Activated CD8-positive, alpha-beta memory T cell treated with anti-CD3 and anti-CD28 coated beads for 1 hour (primary cell): ENCODE measurements at places on chromosomes 12 and 14.

DNA sequence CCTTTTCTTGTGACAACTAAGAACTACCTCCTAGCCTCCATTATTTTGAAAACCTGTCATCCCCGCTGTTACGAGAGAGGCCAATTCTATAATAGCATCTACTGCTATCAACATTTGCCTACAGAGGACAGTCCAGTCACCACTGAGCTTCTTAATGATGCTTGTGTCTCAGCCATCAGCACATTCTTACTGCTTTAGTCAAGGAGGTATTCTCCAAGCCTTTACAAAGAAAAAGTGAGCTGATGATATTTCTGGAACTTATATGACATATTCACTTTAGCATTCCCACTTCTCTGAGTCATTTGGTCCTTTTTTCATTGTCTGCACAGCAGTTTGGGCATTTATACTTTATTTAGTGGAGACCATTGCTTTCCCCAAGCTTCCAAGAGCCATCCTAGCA lies 497.7 kb upstream of the RPL10L start:
- no peak for DNase-seq

GRCh38 chr12:123114304-123115083 lies 36.4 kb downstream of the PITPNM2 start:
- DNase-seq: no peak

GRCh38 chr12:65840793-65841670 lies 16.7 kb downstream of the HMGA2 start:
- no peak for DNase-seq

- no peak for DNase-seq
Observed at GRCh38 chr12:13094367-13094766, 9.1 kb downstream of the GSG1 start.

DNA sequence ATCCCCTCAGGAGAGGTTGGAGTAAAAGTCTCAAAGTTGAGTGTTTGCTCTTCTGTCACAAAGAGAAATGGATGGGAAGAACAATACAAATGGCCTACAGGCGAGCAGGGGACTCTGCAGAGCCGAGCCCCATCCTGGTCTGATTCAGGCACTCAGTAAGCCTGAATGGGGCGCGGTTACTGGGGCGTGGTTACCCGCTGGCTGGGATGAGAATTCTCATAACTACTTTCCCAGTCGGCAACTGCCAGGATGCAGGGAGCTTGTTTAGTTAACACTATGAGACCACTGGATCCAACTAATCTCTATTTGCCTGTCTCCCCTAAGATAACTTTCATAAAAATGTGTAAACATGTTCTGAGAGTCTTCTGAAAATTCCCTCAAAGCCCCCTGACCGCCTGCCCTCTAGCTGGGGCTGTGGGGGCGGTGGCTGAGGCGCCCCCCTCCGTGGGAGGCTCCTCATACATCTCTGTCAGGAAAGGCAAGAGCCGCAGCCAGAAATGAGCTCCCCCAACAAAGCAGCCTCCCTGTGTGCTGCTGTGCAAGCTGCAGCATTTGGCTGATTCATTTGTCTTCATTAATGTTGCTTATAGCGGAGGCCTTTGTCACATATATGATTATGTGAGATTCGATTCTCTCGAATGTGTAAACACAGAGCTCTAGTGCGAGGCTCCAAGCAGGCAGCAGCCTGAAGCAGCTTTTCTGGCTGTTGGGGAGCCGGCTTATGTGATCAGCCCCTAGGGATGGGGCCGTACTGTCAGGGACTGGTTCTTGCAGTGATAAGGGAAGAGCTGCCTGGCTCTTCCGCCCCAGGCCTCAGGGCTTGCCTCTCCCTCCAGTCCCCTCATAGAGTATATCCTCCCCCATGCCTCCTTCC lies 126.1 kb upstream of the ARHGAP5 start:
- no peak for DNase-seq

GRCh38 chr12:53676656-53677015 lies 753 bp upstream of the ATP5MC2 start:
- no peak for DNase-seq

- DNase-seq: no peak
Observed at GRCh38 chr12:40647651-40648050, 44.6 kb upstream of the CNTN1 start.

DNA sequence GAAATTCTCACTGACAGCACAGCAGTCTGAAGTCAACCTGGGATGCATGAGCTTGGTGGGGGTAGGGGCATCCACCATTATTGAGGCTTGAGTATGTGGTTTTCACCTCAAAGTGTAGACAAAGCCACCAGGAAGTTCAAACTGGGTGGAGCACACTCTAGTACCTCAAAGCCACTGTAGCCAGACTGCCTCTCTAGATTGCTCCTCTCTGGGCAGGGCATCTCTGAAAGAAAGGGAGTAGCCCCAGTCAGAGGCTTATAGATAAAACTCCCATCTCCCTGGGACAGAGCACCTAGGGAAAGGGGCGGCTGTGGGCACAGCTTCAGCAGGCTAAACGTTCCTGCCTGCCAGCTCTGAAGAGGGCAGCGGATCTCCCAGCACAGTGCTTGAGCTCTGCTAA lies 143.0 kb downstream of the KITLG start:
- no peak for DNase-seq

DNA sequence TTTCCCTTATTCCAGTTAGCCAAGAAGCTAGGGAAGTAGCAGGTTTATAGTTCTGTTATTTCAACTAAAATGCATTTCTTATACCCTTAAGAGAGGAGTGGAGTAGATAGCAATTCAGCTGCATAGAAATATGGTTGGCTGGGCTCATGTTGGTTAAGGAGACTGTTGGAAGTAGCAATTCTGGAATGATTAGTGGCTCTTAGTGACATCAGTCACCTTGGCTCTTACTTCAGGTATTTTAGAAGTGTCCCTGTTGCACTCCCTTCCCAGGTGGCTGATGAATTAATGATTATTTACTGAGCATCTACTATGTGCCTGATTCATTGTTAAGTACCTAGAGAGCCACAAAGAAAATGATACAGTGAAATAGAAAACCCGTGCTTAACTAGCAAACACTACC lies 128.1 kb downstream of the MGST1 start:
- no peak for DNase-seq

- no peak for DNase-seq
Observed at GRCh38 chr14:104149617-104150135, 11.3 kb downstream of the KIF26A start.

GRCh38 chr12:32419520-32419960 lies 20.2 kb downstream of the FGD4 start:
- no peak for DNase-seq

DNA sequence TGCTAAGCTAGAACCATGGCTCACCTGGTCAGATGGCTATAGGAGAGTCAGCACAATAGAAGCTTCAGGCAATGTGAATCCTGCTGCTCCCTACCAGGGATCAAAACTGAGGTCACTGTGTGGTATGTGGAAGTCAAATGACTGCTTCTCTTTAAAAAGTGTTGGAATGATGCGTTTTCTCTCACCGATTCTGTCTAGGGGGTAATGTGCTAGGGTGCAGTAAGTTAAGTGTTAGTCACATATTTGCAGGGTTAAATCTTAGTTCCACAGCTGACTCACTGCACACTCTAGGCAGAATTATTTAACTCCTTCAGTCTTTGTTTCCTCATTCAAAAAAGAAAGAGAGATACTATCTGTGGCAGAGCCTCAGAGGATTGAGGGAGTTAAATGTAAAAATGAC lies 696.6 kb downstream of the DIO2 start:
- DNase-seq: no peak

DNA sequence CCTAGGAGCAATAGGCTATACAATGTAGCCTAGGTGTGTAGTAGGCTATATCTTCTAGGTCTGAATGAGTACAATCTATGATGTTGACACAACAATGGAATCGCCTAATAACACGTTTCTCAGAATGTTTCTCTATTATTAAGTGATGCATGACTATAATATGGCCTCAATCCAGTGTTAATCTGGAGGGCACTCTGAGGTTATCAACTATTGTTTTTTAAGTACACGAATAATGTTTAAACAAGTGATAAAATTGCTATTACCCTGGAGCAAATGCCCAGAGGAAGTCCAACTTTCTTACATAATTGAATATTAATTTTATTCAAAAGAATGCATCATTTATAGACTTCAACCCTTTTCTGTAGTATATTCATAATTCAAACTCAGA lies 16.4 kb upstream of the CNIH1 start:
- no peak for DNase-seq

DNA sequence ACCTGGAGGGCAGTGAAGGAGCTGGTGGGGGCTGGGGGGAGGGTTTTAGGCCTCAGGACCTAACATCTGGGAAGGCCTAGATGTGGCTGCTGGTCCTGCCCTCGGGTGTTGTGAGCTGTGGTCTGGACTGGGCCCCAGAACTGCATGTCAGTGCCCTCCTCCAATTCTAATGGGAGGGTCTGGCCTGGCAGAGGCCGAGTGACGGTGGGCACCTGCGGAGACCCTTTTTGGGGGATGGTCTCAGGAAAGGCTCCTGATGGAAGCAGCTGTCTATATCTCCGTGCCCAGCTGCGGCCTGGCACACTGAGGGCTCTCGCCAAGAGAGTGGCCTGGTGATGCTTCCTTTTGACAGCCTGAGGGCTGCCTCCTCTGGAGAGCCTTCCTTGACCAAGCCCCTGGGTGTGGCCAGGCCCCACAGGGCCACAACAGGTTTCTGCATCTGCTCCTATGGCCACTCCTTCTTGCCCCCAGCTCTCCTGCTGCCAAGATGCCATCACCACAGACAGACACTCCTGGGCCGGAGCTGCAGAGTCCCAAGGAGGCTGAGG lies 5.3 kb downstream of the EXOC3L4 start:
- DNase-seq: no peak

GRCh38 chr12:27812502-27812901 lies 32.5 kb upstream of the MANSC4 start:
- DNase-seq: no peak

- no peak for DNase-seq
Observed at GRCh38 chr12:25377469-25378177, 126.9 kb upstream of the KRAS start.

GRCh38 chr12:22286569-22286968 lies 47.9 kb downstream of the ST8SIA1 start:
- DNase-seq: no peak

- DNase-seq: no peak
Observed at GRCh38 chr12:67752226-67752732, 103.7 kb downstream of the DYRK2 start.

DNA sequence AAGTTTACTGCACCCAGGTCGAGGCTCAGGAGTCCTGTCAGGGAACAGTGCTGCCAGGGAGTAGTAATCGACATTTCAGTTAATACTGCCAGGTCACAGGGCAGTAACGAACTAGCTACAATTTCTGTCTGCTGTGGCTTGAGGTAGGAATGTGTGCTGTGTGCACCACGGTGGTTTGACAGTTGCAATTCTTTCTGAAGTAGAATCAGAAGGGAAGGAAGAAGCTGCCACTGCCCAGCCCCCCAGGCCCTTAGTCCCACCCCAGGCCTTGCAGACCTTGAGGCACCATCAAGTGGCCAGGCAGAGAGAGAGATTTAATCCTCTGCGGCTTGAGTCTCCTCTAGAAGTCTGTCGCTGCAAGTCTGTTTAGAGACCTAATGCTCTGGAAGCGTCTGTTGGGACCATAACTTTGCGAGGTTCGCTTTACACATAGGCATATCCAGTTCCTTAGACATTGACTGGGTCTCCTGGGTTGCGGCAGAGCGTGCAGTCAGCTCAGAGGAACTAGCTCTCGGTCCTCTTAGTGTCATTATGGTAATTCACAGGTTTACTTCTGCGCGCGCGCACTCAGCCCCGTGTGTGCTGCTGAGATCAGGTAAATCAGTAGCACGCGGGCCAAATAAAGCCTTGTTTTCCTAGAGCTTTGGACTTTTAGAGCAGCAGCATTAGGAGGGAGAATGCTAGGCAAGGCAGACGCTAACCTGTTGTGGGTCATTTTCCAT lies 9.8 kb downstream of the NKX2-1 start:
- DNase-seq: no peak

GRCh38 chr14:60722107-60722356 lies 2.1 kb downstream of the SIX4 start:
- DNase-seq: no peak

- no peak for DNase-seq
Observed at GRCh38 chr12:56749359-56749758, 2.8 kb downstream of the PRIM1 start.

GRCh38 chr14:31166271-31166561 lies 41.4 kb downstream of the HECTD1 start:
- DNase-seq: no peak

GRCh38 chr12:58980768-58981167 lies 60.5 kb upstream of the LRIG3 start:
- no peak for DNase-seq

DNA sequence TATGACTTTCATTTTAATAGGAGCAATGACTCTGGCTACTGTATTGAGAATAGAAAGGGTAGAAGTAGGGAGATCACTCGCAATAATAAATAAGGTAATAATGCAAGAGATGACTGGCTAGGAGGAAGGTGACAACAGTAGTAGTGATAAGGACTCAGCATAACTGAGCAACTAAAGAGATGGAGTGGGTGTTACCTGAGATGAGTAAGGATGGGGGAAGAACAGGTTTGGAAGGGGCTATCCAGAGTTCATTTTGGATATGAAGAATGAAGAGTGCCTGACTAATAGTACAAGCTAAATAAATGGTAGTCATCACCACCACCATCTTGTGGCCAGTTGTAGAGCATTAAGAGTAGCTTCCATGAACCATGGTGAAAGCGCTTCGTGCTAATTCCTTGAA lies 101.1 kb downstream of the RPS6KA5 start:
- no peak for DNase-seq

DNA sequence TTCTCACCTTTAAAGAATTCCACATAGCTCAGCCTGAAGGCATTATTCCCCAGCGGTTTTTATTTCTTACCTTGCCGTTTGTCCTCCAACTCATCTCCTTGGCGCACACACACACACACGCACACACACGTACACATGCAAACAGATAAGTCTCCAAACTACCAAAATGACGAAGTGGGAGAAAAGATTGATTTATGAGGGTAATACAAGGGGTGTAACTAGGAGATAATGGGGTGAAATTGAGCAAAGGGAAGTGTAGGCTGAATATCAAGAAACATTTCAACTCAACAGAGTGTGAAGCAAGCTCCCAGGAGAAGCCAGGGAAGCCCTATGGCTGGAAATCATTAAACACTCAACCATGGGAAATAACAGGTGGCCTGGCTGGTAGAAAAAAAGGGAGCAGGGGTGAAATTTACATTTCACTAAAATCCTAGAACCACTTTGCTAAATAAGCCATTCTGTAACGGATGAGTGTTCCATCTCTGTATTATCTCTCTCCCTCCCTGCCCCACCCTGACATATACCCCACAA lies 41.0 kb downstream of the GRIN2B start:
- no peak for DNase-seq

- peak; percentile 44 for DNase-seq
Observed at GRCh38 chr14:44961151-44961553, 595 bp downstream of the KLHL28 start.

DNA sequence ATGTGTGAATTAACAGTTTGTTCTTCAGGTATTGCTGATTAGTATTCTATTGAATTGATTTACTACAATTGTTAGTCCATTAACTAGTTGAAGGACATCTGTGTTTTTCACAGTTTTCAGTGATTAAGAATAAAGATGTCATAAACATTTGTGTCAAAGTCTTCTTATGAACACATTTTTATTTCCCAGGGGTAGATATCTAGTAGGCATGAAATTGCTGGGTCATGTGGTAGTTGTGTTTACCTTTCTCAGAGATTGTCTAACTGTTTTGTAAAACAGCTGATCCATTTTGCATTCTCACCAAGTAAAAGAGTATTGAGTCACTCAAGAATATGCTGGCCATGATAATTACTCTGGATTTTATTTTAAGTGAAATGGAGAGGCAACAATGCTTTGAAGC lies 1145.3 kb downstream of the FSCB start:
- no peak for DNase-seq

GRCh38 chr12:113049976-113050742 lies 6.4 kb upstream of the DTX1 start:
- no peak for DNase-seq
